ENCODE measurements at places on chromosomes 5 and 9. TPM values are rescaled to one million over a fixed set of nuclear protein-coding genes. Genes with fewer than 3 reads are reported as not detected.

DNA sequence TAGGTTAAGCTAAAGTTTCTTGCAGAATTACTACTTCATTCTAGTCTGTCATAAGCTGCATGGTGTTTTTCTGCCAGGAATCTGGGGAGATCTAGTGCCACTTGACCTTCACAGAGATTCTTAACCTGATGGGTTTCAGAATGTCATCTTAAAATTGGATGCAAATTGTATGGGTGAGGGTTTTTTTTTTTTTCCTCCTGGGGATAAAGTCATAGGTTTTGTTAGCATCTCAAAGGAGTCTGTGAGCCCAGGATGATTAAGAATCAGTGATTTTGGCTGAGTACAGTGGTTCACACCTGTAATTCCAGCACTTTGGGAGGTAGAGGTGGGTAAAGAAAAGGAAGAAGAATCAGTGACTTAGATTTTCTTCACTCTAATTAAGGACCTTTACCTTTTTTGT, 51.2 kb downstream of the NIM1K start:
- DNase-seq: no peak

BRIX1 gene
- total RNA-seq: 24.8 TPM

- no peak for DNase-seq
These were observed 6.9 kb downstream of the PIP5K1B start for GRCh38 chr9:68711932-68712331.

DNA sequence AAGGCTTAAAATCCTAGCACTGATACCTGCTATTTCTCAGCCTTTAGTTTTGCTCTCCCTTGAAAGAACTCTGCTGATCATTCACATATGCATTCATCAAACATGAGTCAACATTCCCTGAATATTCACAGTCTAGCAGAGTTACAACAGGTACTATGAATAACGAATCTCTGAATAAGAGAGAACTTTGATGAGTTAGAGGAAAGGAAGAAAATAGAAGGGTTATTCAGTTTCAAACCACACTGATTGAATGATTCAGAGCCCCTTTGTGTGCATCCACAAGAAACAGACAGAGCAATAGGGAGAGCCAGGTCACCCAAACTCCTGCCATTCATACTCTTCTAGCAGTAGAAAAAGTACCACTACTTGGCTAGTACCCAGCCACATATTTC, 36.0 kb downstream of the FOXD1 start:
- no peak for DNase-seq

DNA sequence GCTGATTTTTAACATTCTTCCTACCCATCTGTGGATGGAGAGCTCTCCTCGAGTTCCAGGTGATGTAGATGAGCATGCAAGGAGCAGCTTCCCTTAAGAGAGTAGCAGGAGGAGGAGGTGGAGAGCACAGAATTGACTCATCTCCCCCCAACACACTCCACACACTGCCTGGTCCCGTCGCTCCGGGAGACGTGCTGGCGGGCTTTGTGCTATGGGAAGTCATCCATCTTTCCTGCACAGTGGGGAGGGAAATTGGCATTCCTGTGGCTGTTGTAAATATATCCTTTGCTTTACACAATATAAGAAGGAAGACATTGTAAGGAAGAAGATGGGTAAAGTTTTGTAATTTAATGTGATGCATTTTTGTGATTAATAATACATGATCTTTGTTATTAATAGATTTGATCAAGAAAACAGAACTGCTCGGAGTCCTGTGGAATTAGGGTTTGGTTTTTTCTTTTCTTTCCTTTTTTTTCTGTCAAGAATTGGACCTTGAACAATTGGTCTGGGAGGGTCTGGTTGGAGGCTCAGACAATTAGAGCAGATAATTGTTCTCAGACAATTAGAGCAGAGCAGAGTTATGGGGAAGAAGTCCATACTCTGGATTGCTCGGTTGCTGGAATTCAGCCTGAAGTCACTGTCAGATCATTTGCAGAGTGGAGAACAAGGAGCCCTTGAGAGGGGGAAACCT, 297.8 kb downstream of the GADD45G start:
- no peak for DNase-seq

- no peak for DNase-seq
These were observed 16.8 kb upstream of the DAB2IP start for GRCh38 chr9:121634329-121635261.

- DNase-seq: no peak
These were observed 31.6 kb downstream of the ADAM19 start for GRCh38 chr5:157543825-157544622.

All from posterior vena cava (tissue), 2 donors.